Activated naive CD8-positive, alpha-beta T cell treated with anti-CD3 and anti-CD28 coated beads, Interleukin-2, amount 10 ng/mL, durations not matched to agents 7 days and 5 days (primary cell): ENCODE measurements at places on chromosomes 13 and 19. TPM values are rescaled to one million over a fixed set of nuclear protein-coding genes. Genes with fewer than 3 reads are reported as not detected.

DNA sequence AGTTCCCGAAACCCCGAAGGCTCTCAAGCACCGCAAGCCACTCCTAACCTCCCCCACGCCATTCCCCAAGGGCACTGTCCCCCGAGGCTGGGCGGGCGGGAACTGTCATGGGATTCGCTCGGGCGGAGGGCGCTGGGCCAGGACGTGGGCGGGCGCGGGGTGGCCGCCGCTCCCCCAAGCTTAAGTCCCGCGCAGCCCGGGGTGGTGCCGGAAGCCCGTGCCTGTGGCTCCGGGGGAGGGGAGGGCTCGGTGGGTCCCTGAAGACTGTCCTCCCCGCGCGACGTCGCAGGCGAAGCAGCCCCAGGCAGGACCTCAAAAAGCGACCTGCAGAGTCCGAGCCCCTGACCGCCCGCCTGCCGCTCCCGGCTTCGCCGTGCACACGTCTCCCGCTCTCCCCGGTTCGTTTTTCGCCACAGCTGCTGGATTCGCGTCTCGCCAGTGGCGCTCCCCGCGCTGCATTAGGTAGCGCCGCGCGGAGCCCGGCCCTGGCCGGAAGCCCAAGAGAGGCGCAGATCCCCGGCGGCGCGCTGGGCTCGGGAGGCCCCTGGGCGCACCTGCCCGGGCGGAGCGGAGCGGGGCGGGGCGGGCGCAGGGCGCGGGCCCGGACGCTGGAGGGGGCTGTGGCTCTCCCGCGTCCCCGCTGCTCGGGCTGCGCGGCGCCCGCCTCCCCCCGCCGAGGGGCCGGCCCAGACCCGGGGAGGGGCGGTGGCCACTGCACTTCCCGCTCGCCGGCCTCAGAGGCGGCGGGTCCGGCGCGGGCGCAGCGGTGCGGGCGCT is at the start of gene FARP1:
Gene FARP1, plus strand, starts transcription at position 715 of the 777 bp plus-strand sequence. CDS start 70,149 bp downstream, outside the sequence.
- peak; percentile 80 for DNase-seq

- no peak for DNase-seq
Measured at GRCh38 chr13:111852725-111853518, 214.0 kb upstream of the SOX1 start.

DNA sequence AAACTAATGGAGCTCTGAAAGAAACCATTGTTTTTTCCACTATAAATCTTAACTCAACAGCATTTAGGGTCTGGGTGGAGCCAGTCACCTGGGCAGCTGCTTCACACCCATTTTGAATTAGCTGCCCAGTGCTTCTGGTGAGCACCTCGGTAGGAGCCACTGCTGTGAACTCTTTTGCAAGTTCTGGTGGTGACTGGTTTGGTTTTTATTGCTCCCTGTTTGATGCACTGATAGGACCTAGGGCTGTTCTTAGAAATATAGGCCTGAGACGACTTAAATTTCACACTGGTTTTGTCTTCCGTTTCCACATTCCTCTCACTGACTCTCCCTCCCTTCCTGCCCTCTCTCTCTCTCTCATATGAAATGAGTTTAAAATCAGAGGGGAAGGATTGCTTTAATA is 103.9 kb downstream of the GGACT start:
- DNase-seq, result no peak

DNA sequence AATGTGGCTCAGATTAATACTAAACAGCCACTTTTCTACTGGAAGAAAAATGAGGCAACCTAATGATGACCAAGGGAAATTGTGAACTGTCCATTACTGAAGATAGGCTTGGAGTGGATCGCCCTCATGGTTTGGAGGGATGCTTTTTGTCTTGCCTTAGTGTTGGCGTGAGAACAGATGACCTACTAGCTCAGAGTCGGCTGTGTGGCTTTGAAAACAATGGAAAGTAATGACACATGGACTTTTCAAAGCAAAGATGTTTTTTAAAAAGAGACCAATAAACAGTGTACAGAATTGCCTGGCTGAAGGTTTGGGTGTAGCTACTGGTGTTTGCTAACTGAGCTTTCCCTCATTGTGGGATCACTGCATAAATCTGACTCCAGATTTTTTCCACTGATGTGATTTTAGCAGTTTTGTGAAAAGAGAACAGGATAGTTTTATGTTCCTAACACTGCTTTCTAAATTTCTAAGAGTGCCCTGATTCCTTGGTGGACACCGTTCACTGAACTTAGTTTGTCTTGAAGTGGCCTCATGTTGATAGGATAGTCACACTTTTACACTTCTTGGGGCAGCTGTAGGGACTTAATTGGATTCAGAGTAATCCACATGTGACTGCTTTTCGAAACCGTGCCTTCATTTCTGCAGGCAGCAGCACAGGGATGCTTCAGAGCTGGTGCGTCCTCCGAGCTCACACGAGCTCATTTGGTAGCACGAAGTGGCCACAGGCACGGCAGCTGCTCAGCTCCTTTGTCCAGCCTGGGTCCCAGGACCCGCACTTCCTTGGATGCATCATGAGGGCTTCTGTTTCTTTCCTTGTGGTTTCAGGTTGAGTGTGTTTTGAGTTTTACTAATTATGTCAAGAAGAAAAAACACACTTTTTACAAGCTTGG is 4.3 kb downstream of the CEBPG start:
- no peak for DNase-seq

- no peak for DNase-seq
Measured at GRCh38 chr13:109255141-109255856, 531.1 kb downstream of the IRS2 start.

The KL gene
- 0.64 TPM for total RNA-seq

The SHANK1 gene
- total RNA-seq, result not detected

The C19orf33 gene
- not detected for total RNA-seq

The TUBA3C gene
- total RNA-seq, result not detected

The S1PR4 gene
- 134 TPM for total RNA-seq

The SBK2 gene
- total RNA-seq, result not detected
